ENCODE measurements at places on chromosomes 16 and 17.

DNA sequence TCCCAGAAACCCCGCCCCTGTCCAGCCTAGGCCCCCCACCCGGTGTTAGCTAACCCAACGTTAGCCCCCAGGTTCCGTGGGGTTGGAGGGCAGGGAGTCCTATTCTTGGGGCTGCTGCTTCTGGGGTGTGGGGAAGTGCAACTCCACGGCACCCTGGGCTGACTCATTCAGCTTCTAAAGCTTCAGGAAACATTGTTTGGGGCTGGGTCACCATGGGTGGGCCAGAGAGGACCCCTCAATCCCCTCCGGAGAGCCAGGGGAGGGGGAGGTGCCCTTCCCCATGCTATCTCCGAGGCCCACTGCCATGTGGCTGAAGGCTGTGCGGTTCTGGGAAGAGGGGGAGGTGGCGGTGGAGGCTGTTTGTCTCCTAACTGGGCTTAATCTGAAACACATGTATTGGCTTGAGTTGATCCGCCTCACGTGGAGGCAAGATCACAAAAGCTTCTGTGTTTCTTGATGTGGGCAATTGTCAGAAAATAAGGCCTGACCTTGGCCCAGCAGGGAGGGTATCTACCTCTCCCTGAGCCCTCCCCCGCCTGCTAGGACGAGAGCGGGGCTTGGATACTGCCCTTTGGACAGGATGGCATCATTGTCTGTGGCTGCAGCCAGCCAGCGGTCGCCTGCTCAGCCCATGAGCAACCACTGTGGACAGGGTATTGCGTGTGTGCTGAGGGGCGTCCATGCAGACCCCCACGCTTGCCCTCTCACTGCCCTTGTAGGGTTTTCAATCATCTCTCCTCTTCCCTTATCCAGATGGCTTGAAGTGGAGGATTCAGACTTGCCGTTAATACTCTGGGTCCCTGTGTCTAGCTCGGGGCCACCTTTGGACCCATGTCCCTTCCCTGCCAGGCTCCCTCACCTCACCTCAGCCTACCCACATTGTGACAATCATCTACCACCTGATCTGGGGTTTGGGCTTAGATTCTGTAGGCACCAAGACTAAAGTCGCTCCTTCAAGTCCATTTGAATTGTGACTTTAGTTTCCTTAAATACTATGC lies 1.3 kb downstream of the SERPINF1 start:
- DNase-seq, result no peak

GRCh38 chr16:80317116-80317515 lies 223.7 kb upstream of the DYNLRB2 start:
- no peak for DNase-seq

DNA sequence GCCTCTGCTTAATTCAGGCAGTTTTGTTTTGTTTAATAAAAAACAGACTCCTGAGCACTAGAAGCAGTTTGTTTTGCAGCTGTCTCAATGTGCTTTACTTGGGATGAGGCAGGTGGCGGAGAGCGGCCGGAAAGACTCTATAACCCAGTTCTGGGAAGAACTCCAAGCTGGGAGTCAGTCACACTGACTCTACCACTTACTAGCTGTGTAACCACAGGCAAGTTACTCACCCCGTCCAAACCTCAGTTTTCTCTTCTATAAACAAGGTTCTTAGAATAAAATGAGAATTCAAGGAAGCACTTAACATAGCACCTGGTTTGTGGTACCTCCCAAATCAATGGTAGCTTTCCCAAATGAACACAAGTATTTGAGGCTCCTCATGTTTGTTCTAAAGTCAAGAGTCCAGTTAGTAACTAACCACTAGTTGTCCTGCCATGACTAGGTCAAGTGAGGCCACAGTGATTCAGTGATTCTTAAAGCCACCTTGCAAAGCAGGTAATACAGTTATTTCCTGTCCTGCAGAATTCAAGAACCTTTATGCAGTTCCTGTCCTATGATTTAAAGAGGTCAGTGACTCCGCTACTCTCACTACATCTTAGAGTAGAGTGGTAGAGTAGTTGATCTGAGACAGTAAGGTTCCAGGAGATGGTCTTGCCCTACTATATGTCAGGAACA lies 2.7 kb downstream of the TXNDC17 start:
- no peak for DNase-seq

- DNase-seq, result no peak
Observed at GRCh38 chr16:4042581-4042980, 73.7 kb downstream of the ADCY9 start.

DNA sequence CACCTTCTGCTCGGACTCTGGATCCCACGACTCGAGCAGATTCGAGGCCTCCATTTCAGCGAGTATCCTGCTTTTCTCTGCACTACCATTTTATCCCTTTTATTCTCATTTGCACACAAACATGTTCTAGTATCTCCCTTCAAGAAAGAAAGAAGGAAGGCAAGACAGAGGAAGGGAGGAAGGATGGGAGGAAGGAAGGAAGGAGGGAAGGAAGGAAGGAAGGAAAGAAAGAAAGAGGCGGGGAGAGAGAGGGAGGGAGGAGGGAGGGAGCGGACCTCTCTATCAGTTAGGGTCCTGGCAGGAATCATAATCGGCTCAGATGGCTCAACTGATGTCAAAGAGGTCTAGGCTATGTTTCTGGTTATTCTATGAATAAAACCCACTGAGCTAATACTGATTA lies 10.3 kb upstream of the KSR1 start:
- no peak for DNase-seq

DNA sequence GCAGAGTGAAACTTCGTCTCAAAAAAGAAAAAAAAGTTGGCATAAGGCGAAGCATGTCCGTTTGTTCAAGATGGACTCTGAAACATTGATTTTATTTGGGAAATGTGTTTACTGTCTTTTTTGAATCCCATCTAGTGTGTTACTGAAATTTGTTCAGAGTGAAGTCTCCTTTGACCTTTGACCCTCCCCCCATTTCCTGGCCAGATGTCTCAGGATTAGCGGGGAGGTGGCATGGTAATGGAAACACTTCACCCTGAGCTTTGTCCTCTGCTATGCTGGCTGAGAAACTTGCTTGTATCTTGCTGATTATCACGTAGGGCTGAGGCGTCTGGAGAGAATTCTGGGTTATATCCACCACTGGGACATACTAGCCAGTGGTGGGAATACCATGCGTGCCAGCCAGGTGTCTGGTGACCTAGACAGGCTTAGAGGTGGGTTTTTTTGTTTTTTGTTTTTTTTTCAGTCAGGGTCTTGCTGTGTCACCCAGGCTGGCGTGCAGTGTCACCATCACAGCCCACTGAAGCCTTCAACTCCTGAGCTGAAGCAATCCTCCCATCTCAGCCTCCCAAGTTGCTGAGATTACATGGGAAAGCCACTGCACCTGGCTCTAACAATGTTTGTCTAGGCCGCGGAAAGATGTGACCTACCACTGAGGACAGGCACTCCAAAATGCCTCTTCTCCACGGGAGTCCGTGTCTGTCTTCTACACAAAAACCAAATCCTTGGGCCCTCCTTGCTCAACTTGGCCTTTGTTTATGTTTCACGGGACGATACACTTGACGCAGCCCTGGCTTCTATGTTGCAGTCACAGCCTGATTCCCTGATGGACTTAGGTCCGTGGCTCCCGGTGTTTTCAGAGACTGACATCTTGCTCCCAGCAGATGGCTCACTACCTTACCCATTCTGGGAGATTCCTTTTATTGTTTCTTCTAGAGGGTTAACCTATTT lies 6.6 kb upstream of the GALK1 start:
- no peak for DNase-seq

DNA sequence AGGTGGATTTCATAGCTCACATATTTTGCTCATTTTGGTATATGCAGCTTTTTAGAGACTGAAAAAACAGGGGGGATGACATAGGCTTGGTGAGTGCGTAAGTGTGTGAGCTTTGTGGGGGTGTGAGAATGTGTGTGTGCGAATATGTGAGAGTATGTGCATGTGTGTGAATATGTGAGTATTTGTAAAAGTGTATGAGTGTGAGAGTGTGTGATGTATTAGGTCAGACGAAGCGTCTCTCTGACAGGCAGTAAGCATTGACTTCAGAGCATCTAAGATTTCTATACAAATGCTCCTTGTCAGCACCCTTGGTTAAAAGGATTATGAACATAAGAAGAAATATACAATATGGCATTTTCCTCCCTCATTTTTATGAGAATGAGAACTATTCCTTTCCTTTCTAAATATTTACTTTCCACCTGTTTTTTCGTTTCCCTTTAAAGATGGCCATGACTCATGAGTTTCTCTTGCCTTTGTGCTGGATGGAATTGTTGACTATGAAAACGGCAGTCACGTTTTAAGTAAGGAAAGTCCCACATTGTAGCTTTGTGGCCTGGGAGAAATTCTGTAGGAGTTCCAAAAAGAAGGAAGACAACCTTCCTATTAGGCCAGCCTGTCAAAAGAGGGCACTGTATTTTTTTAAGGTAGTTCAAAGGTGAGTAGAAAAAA lies 276.4 kb downstream of the FOXL1 start:
- no peak for DNase-seq

DNA sequence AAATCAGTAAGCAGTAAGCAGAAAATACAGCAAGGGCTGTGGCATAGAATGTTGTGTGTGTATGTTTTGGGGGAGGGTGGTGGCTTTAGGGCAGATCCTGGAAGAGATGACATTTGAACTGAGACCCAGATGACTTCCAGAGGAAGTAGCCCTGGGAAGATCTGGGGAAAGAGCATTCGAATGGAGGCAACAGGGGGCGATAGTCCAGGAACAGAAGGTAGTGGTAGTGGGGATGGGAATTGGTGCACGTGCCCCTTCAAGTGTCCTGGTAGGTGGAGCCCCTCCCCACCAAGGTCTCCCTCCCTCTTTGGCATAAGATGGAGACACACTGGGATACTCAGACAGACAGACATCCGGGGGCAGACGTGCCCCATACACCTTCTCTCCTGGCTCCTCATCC lies 14.1 kb downstream of the ARHGEF15 start:
- no peak for DNase-seq

DNA sequence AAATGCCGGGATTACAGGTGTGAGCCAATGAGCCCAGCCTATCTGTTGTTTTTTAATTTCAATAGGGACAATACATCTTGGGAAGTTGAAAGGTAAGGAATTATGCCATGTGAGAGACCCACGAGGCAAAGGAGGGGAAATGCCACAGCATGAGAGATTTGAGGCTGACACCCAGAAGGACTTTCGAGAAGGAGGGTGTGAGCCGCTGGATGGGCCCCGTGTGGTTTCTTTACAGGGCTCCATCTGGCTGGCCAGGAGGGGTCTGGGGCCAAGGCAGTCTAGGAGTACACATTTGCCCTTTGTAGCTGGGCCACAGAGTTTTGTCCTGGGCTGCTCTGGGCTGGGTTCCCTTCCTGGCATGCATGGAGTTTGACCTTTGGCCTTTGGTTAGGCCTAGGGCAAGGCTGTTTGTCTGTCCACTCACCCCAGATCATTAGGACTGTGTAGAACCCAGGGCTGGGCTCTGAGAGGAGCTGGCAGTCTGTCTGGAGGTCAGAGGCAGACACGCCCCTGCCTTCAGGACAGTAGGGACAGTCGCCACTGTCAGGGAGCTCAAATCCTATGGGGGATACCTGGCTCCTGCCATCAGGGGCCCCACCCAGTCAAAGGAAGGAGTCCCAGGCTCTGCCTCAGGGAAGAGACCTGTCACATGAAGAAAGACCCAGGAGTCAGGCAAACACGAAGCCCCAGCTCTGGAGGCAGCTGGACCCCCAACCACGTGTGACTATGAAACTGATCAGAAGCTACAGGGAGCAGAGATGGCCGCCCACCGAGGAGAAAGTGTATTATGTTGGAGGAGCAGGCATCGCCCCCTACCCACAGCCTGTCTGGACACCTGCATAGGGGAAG lies 24.2 kb upstream of the NXPH3 start:
- no peak for DNase-seq

DNA sequence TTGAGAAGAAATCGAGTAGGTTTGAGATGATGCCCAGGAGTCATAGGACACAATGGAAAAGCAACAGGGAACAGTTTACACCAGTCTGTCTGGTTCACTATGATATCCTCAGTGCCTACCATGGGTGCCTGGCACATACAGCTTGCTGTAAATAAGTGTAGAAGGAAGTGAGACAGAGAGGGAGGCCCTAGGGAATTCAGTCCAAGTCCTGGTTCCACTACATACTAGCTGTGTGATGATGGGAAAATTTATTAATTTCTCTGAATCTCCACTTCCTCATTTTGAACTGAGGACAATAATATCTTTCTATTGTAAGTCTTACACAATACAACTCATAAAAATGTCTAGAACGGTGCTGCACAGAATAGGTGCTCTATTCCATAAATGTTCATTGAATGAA lies 53.3 kb upstream of the LYRM9 start:
- DNase-seq, result no peak

- no peak for DNase-seq
Observed at GRCh38 chr16:13186813-13187212, 285.4 kb downstream of the SHISA9 start.

GRCh38 chr16:84979516-84979915 lies 31.8 kb downstream of the ZDHHC7 start:
- no peak for DNase-seq

DNA sequence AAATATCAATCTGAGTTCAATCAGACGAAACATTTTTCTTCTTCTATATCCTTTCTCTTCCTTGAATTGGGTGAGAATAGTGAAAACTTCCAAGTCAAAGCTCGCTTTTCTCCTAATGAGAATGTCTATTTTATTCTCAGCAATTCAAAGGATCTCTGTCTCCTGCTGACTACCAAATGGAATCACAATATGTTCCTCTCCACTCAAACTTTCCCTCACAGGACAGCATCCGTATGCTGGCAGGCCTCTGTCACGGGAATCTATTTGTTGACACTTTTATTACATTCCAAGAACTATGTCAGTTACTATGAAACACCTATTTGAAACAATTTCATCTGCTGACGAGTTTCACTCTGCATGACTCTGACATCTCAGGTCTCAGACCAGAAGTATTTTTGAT lies 1196.6 kb downstream of the CDH11 start:
- DNase-seq, result no peak

- DNase-seq, result no peak
Observed at GRCh38 chr16:2471016-2471652, at the start of gene NTN3. Gene NTN3, plus strand, starts transcription at chr16:2471297. Its CDS starts 405 bp downstream, at chr16:2471702.

DNA sequence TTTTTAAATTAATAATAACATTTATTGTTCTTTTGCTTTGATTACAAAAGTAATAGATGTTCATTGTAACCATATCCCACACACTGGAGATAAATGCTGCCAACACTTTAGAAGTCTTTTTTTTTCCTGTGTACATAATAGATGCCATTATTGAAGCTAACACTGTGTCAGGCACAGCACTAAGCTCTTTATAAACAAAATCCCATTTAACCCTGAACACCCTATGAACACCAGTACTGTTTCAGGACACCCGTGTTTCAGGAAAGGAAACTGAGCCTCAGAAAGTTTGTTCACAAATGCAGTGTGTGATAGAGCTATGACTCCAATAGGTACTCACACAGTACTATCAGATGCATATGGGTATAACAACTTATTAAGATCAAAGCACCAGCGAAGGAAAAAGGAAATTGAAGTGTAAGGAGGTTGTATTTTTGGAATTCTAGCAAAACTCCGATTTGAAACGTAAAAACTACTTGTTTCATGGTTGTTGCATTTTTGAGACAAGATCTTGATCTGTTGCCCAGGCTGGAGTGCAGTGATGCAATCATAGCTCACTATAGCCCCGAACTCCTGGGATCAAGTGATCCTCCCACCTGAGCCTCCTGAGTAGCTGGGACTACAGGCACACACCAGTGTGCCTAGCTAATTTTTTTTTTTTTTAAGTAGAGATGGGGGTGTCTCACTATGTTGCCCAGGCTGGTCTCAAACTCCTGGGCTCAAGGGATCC lies 2.0 kb upstream of the KIFC3 start:
- DNase-seq, result no peak

All from stimulated activated CD8-positive, alpha-beta memory T cell treated with anti-CD3 and anti-CD28 coated beads, Interleukin-12 subunit alpha, Interleukin-12 subunit beta, amount 100 ng/mL, for 1 hour (primary cell).